ENCODE measurements at places on chromosomes 1 and 21. TPM values are rescaled to one million over a fixed set of nuclear protein-coding genes. Genes with fewer than 3 reads are reported as not detected.

The NPPB gene
- total RNA-seq: not detected

GRCh38 chr1:178367151-178367550 lies 129.6 kb downstream of the CLEC20A start:
- no peak for DNase-seq

DNA sequence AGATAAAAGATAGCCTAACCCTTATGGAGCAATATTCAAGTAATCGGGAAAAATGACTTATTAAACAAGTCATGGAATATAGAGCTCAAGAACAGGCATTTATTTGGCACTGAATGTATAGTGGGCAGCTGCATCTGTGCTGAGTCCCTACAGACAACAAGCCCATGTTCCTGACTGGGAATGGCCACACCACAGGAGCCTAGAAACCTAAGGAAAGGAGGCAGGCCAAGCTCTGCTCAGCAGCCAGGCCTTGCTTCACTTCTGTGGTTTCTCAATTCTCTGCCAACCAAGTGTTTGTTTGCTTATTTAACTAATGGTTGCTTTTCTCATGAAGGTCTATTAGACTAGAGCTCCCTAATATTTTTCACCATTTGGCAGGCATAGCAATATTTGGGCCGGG lies 21.5 kb downstream of the AK2 start:
- no peak for DNase-seq

The TBX15 gene
- not detected for total RNA-seq

The S100A5 gene
- total RNA-seq: 11.1 TPM

The PLEKHN1 gene
- 9.1 TPM for total RNA-seq

DNA sequence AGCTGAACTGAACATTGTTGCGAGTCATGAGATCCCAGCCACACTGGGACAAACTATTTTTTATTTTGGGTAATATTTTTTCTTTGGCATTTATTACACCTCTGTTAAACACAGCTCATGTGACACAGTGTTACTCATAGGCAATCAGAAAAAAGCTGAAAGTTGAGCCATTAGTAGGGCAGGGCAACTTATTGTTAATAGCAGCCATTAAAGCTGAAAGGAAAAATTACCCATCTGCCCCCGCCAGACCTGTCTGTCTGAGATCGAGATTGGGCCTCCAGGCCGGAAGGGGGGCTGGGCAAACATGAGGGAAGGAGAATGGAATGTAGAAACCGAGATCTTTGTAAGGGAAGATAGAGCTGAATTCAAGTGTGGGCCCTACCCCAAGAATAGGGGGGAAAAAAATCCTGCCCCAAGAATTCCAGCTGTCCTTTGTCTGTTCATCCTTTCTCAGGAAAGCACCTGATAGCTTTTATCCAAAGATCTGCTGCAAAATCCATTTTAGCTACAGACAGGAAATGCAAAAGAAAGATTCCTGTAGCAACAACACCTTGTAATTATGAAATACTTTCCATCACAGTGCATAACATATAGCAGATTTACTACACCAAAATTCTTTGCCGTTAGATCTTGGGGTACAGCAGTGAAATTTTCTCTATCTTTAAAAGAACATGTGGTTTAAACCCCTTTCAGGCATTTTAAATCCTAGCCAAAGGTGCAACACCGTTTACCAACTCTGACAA lies 212.8 kb downstream of the PBX1 start:
- peak; percentile 86 for DNase-seq

The GBP5 gene
- total RNA-seq: not detected

The KRTAP19-4 gene
- not detected for total RNA-seq

GRCh38 chr21:35989138-35989735 lies 71.1 kb downstream of the SETD4 start:
- no peak for DNase-seq

DNA sequence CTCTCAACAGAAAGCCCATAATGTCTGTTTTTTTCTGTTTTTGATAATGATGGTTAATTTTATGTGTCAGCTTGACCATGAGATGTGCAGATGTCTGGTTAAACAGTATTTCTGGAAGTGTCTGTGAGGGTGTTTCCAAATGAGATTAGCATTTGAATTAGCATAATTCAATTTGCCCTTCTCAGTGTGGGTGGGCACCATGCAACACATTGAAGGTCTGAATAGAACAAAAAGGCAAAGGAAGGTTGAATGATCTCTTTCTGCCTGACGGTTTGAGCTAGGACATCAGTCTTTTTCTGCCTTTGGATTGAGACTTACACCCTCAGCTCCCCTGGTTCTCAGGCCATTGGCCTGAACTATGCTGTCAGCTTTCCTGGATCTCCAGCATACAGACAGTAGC lies 34.9 kb upstream of the SPATA6 start:
- DNase-seq: no peak

The PADI2 gene
- 14.0 TPM for total RNA-seq

- no peak for DNase-seq
Observed at GRCh38 chr1:196638466-196638865, 13.4 kb upstream of the CFH start.

DNA sequence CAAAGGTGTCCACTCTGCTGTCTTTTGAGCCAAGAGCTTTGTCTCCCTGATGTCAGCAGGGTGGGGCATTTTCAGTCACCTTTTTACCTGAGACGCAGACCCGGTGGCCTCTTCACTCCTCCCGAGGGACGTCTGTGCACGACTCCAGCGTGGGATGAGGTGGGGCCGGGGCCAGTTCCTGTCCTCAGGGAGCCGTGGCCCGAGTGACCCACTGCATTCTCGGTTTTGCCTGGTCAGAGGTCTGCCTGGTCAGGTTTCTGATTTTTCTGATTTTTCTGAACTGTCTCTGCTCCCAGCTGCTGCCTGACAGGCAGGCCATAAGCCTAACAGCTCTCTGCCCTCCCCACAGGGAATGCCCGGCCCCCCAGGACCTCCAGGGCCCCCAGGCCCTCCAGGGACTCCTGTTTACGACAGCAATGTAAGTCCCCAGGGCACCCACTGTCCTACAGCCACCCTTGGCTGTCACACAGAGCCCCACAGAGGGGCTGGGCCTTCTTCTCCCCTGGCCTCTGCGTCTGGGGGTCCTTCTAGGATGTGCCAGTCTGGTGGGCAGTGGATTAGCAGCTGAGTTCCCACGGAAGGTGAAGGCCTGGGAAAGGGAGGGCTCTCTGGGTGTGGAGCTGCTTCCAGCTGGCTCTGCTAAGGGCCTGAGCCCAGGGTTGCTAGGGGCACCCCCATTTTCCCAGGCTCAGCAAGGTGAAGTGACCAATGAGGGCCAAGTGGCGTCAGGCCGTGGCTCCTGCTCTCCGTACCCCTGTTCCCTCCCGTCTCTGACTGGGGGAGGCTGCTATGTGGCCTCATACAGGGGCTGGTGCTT lies 45.9 kb downstream of the SLC19A1 start:
- DNase-seq: no peak

- DNase-seq: no peak
Observed at GRCh38 chr1:113809670-113810602, 2.3 kb downstream of the RSBN1 start.

- DNase-seq: no peak
Observed at GRCh38 chr1:73911849-73912248, 286.1 kb downstream of the LRRIQ3 start.

DNA sequence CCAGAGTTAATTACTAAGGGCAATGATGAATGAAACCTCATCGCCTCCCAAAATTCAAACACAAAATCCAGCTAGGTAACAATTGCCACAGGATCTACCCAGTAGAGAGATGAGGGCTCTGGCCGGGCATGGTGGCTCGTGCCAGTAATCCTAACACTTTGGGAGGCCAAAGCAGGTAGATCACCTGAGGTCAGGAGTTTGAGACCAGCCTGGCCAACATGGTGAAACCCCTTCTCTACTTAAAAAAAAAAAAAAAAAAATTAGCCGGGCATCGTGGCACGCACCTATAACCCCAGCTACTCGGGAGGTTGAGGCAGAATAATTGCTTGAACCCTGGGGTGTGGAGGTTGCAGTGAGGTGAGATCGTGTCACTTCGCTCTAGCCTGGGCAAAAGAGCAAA lies 15.8 kb downstream of the CD2 start:
- DNase-seq: no peak

GRCh38 chr1:39080831-39081270 lies 54.7 kb downstream of the NDUFS5 start:
- DNase-seq: no peak

The ST6GALNAC5 gene
- 0.24 TPM for total RNA-seq

- no peak for DNase-seq
Observed at GRCh38 chr1:22736501-22737080, 26.0 kb downstream of the EPHB2 start.

The C1orf115 gene
- 5.6 TPM for total RNA-seq
